ENCODE measurements at places on chromosomes 5 and 9. TPM values are rescaled to one million over a fixed set of nuclear protein-coding genes. Genes with fewer than 3 reads are reported as not detected.

DNA sequence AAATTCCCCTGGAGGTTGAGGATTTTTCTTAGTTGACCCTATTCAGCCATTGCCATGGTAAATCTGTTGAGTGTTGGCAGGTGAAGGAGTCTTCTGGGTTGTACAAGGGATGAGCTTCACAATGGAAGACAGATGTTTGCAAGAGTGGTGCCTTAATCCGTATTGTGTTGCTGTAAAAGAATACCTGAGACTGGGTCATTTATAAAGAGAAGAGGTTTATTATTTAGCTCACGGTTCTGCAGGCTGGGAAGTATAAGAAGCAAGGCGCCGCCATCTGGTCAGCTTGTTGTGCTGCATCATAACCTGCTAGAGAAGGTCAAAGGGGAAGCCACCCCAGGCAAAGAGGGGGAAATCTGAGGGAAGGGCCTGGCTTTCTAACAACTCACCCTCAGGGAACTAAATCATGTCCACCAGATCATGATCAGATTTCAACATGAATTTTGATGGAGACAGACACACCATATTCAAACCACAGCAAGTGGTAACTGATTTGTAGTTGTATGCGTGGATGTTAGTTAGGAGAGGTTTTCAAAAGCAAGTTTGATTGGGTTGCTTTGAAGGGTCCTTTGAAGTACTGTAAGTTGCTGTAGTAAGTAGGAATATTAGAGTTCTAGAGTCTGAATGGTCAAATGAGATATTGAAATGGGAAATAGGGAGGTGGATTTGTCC is 2.5 kb downstream of the TNPO1 start:
- peak; percentile 65 for DNase-seq

DNA sequence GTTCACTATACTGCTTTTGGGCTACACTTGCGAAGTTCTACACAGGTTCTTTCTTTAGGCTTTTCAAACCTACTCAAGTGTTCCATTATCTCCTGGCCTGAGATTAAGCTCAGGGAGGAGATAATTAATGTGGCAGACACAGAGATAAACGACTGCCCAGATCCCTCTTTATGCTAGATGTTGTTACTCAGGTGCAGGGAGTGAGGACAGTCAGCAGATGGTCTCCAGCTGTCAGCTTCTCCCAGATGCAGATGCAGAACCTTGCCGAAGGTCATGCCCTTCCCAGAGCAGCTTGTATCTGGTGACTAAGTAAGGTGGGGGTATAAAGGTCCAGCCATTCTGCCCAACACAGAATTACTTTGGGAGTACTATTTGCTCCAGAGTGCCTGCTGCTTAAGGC is 166.2 kb downstream of the ZNF462 start:
- no peak for DNase-seq

DNA sequence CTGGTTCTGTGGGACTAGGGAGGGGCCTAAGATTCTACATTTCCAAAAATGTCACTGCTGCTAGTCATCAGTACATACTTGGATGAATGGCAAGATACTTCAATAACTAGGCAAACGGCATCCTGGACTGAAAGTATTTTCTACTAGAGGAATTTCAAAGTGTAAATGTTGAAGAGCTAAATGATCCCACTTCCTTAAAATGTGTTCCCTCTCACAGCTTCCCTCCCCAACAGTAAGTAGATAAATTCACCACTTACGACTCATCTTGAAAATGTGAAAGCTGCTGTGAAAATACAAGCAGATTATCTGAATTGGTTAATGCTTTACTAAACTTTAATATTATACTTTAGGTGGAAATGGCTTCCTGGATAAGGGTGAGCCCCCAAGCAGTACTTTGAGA is 1571.5 kb upstream of the WWC1 start:
- DNase-seq: no peak

DNA sequence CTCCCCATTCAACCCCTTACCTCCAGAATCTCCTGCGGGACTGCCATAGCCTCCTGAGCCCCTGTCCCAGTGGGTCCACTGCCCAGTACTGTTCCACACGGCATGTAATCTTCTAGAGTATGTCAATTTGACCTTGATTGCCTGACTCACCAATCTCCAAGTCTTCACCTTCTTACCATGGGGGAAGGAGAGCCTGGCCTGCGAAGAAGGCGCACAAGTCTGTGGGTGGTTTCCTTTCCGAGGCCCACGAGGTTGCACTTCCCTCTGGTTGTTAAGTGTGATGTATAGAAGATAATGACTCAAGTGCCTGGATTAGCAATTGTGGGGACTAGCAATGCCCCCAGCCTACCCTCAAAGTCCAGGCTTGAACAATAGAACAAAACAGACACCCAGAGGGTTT is 8.1 kb upstream of the TENT4A start:
- no peak for DNase-seq

GRCh38 chr9:108087781-108088180 is 598.2 kb upstream of the KLF4 start:
- no peak for DNase-seq

GRCh38 chr5:173228639-173229381 is 6.2 kb downstream of the NKX2-5 start:
- DNase-seq: no peak

DNA sequence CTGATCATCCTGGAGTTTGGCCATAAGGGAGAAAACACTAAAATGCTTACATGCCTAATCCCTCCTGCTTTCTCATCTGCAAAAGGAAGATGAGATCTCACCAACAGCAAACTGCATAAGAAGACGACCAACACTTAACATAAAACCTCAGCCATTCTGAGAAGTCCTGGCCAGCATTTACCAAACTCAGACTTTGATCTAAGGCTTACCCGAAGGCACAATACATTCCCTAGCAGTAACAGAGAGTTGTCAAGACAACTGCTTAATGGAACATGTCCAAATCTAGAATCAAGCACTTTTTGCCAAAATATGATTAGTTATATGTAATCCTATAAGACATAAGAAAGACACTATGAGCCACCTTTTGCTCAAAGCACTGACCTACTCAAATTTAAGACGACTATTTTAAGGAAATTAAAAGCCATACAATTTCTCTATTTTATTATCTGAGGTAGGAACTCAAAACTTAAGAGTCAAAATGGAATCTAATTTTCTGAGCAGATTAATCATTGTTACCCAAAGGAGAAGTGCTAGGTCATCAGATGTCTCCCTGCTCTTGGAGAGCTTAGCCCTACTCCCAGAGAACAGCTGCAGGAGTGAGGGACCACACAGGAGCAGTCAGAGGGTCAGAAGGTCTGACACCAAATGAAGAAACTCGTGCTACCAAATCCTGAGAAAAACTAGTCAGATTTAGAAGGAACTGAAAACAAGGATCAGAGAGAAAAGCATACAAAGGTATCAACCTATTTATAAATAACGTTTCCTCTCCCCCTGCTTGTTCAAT is 39.3 kb downstream of the EPB41L4A start:
- DNase-seq: no peak

DNA sequence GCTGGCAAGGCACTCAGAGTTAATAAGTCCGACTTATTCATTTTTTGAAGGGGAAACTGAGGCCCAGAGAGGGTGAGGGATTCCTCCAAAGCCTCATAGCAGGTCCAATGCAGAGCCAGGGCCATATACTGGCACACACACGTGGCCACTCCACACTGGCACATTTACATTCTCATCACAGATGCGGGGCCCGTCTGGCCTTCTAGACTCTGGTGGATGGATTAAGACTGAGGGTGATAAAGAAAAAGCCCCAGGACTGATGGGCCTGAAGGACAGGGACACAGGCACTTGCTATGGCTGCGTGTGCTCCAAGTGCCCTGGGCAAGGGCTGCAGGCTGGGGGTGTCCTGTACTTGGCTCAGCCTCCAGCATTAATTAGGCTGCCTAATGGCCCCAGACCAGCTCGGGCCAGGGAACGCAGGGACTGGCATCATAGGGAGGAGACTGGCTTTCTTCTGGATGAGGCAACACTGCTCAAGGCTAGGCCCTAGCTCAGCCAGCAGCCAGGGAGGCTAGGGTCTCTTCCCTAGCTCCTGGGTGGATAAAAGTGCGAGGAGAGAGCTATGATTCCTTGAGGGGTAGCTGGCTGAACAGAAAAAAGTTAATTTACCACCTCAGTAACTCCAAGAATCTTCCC is 28.5 kb upstream of the CSF1R start:
- no peak for DNase-seq

DNA sequence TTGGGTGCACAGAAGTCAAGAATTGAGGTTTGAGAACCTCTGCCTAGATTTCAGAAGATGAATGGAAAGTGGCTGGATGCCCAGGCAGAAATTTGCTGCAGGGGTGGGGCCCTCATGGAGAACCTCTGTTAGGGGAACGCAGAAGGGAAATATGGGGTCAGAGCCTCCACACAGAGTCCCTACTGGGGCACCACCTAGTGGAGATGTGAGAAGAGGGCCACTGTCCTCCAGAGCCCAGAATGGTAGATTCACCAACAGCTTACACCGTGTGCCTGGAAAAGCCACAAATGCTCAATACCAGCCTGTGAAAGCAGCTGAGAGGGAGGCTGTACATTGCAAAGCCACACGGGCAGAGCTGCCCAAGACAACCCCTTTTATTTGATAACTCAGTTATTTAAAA is 383.5 kb downstream of the TLE4 start:
- no peak for DNase-seq

GRCh38 chr5:72598401-72599064 is 91.3 kb upstream of the ZNF366 start:
- no peak for DNase-seq

DNA sequence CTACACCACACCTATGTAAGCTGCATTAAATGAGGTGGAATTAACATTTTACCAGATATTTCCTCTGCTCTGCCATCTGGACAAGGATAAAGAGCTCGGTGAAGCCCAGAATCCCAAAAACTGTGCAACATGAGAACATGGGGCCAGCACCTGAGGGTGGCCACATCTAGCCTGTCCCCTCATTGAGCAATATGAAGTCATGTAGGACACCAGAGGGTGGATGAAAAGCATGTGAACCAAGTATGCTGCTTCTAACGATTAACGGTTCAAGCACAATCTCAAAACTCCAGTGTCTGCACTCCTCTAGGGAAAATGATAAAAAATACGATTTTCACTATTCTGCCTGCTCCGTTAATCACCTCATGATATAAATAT is 545.8 kb downstream of the EBF1 start:
- no peak for DNase-seq

- DNase-seq: no peak
These were observed 5.0 kb upstream of the CARD19 start for GRCh38 chr9:93091056-93091452.

DNA sequence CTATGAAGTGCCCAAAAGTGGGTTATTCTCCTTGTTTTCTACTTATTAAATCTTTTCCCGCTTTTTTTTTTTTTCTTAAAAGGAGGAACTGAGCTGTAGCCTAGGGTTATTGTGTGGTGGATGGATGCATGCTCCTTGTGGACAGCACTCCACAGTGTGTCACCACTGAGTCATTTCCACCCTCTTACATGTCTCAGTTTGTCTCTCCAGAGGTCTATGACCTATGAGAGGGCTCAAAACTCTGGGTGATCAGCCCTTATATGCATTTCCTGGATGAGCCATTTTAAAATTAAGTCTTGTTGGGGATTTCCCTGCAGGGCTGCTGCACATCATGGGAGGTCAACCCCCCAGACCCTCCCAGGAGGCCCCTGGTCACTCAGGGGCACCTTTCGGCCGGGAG is 102.2 kb upstream of the MOCS2 start:
- no peak for DNase-seq

- DNase-seq: no peak
These were observed 134.1 kb downstream of the ARL15 start for GRCh38 chr5:54176066-54176830.

GRCh38 chr9:137150617-137151457 is 11.9 kb downstream of the GRIN1 start:
- DNase-seq: peak; percentile 56

DNA sequence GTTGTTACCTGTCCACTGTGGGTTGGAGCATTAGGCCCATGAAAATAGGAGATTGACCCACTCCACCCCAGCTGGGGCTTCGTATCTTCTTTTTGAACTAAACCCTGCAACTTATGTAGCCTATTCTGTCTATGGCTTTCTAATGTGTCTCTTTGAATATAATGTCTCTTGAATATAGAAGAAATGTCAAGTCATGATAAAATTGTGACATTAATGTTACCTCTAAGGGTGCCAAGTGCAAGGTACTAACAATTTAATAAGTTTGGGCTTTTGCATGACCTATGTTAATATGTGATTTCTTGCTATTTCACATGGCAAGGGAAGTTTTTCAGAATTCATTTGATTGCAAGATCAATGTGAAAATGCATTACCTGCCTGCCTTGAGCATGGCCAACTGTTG is 40.4 kb upstream of the PUM3 start:
- no peak for DNase-seq

GRCh38 chr9:127990554-127990953 is 9.8 kb upstream of the EEIG1 start:
- DNase-seq: no peak

DNA sequence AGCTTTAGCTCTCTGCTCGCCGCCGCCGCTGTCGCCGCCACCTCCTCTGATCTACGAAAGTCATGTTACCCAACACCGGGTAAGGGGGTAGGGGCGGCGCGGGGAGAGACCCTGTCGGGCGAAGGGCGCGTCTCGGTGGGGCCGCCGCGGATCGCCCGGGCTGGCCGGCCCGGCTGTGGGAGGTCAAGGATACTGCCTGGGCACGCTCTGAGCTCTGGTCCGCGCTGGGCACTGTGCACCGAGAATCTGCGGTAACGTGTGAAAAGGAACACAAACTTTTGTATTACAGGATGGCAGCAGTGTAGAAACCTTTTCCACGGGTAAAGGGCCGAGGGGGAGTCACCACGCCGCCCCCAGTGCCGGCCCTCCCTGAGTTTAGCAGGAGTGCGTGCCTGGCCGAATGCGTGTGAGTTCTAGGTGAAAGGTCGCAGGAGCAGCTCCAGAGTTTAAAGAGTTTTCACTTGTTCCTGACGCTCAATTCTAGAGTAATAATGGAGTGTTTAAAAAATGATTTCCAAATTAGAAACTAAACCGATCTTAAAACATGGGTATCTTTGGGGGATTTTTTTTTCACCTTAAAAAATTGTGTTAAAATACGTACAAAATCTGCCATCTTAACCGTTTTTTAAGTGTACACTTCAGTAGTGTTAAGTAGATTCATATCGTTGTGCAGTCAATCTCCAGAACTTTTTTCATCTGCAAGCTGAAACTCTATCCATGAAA is at the start of gene HSDL2:
TSS of gene HSDL2 (plus strand) at position 7 of the 723 bp plus-strand sequence. CDS start at position 63, 56 bp downstream.
- DNase-seq: peak; percentile 60

DNA sequence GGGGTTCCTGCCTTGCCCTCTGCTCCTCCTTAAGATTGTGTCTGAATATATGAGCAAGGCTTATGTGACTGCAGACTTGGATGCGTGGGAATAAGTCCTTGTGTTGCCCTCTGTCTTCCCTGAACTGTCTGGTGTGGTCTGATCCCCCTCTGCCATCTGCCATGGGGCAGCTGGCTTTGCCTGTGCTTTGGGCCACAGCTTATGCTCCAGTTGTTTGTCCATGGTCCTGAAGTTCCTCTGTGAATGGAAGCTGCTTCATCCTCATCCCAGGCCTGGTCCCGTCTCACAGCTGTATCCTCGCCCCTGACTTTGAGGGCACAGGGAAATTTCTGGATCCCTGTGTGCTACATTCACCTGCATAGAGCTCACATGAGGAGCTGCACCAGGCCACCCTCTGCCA is 14.7 kb downstream of the IL31RA start:
- no peak for DNase-seq

The TMEM232 gene
- 3.1 TPM for total RNA-seq

The CYSRT1 gene
- total RNA-seq: not detected

The BRINP1 gene
- 1.0 TPM for total RNA-seq

The CREBRF gene
- 37.2 TPM for total RNA-seq
